ENCODE measurements at places on chromosomes 5 and 9.

- no peak for DNase-seq
These were observed 39.4 kb downstream of the HOMER1 start for GRCh38 chr5:79474367-79475151.

- DNase-seq: no peak
These were observed 965 bp downstream of the GLIPR2 start for GRCh38 chr9:36137392-36138004.

DNA sequence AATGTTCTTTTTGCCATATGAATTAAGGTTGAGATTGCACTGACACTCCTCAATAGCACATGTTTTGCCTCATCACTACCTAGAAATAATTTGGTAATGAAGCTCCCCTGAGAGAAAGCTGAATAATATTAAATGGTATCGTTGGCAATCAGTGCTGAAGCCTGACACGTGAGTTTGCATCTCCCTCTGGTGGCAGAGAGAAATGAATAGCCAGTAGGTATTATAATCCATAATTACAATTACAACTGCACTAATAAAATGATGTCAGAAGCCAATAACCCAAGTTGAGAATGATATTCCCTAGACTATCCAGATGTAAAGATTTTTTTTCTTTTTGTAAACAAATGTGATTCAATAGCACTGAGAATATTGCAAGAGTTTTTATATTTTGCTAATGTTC is 700.3 kb downstream of the PTPRD start:
- DNase-seq: no peak

DNA sequence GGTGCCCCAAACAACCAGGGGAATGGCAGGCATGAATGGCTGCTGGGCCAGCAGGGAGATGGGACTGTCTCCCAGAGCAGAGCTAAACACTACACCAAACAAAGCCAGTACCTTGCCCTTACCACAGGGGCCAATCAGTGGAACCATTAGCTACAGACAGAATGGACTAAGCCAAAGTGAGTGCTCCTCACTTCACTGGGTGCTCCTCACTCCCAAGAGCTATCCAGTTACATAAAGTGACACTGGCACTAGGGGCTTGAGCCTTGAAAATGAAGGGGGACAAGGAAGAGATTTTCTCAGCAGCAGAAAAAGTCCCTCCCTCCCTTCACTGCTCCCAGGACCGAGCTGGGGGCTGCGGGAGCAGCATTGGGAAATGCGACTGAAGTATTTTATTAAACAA is 110.9 kb upstream of the SHB start:
- DNase-seq: no peak

- DNase-seq: no peak
These were observed 78.7 kb upstream of the MSX2 start for GRCh38 chr5:174645677-174646076.

DNA sequence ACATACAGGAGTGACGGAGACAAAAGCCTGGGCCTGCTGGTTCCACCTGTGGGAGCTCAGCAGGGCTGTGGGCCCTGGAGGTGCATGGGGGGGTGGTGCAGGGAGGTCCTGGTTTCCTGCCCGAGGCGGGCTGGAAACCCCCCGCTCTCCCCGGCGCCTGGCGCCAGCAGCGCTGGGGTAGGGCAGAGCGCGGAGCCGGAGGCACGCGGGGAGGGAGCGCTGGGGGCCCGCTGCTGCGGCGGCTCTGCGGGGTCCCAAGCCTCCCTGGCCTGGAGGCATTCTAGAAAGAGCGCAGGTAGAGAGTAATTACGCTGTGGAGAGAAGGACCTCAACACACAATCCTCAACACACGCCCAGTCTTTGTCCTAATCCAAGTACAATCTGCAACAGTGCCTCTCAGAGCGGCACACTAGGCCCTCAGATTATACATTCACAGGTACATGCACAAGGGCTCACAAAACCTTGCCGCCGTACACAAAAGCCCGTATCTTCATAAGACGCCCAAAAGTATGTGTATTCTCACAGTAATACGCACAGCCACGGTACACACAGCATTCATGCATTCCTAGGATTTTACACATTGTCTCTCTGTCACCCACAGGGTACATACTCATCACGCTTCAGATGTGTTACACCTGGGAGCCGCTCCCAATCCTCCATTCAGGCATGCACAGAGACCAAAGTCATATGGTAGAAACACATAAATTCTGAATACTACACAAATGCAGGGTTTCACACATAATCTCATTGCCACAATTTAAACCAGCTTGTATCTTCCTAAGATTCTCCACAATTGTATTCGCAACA is 2.1 kb upstream of the HAND1 start:
- no peak for DNase-seq

GRCh38 chr9:130383979-130384676 is 60.6 kb upstream of the ASS1 start:
- DNase-seq: no peak

- no peak for DNase-seq
These were observed 16.5 kb downstream of the TMEM268 start for GRCh38 chr9:114627553-114627952.

GRCh38 chr5:31551878-31552277 is 19.8 kb downstream of the C5orf22 start:
- no peak for DNase-seq

Measured in stimulated activated CD4-positive, alpha-beta T cell treated with anti-CD3 and anti-CD28 coated beads, Interleukin-2, amount 100 ng/mL, for 24 hours (primary cell).